ENCODE measurements at places on chromosomes 11 and 22. TPM values are rescaled to one million over a fixed set of nuclear protein-coding genes. Genes with fewer than 3 reads are reported as not detected.

Gene NXPE1
- 0.09 TPM for polyA plus RNA-seq

Gene STIM1
- 68.4 TPM for polyA plus RNA-seq

DNA sequence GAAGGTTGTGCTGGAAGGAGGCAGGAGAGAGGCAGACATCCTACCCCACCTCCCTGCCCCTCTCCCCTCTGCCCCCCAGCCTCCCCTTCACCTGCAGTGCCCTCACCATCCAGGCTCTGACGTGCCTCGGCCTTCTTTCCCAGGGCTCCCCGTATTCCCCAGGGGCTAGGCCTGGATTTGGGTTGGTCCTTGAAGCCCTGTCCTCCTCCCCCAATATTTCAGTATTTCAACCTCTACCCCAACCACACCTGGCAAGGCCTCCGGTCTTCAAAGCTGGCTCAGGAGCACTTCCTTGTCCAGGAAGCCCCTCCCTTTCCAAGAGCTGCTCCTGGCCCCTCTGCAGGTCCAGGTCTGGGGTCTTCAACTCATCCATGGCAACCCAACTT is 8.6 kb upstream of the PDE2A start:
- DNase-seq: no peak

DNA sequence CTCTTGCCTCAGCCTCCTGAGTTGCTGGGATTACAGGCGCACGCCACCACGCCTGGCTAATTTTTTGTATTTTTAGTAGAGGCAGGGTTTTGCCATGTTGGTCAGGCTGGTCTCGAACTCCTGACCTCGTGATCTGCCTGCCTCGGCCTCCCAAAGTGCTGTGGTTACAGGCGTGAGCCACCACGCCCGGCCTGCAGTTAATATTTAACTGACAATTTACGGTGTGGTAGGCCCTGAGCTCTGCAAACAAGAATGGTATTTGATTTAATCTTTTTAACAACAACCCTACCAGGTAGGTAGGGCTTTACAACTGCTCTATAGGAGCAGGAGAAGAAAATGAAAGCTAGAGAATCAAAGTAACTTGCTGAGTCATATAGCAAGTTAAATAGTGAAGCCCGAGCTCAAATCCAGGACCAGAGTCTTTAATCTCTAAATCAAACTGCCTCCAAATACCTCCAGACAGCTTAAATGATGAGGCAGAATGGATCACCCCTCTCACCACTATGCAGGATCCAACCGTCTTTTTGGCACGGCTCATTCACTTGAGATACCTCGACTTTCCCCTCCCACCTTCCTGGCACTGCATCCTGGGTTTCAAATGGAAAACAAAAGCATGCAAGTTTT is 9.4 kb downstream of the UEVLD start:
- DNase-seq: no peak

GRCh38 chr22:39624501-39624821 is 53.9 kb downstream of the CACNA1I start:
- DNase-seq: no peak

GRCh38 chr11:73243093-73243485 is 25.0 kb downstream of the P2RY2 start:
- DNase-seq: no peak

DNA sequence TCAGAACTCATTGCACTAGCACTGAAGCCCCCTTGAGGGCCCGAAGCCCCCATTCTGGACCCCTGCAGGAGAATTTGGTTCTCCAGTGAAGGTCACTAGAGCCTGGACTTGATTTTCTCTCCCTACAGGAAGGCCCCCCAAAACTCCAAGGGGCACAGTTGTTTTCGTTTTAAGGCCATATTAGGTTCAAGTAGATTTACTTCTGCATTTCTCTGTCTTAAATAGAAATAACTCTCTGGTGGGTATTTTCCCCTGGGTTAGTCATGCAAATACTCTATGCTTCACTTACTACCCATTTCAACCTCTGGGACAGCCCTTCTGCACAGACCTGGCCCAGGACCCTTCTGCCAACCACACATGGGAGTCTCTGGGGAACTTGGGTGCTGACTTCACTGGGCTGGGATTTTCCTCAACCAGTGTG is 41.6 kb downstream of the WEE1 start:
- DNase-seq: no peak

DNA sequence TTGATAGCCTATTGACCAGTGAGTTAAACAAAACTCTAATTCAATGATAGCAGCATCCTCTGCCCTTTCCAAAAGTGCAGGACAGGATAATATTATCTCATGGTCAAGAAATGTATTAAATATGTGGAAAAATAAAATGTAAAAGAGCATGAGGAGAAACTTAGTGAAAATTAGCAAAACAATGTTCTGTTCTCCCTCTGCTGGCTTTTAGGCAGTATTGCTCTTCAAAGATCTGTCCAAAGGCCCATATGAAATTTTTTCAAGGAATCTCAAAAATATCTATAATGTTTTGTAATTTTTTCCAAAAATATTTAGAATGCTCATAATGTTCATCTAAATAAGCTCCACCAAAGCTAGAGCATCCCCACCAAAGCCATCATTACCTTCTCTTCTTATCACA is 8.3 kb upstream of the ARL14EP start:
- DNase-seq: no peak

DNA sequence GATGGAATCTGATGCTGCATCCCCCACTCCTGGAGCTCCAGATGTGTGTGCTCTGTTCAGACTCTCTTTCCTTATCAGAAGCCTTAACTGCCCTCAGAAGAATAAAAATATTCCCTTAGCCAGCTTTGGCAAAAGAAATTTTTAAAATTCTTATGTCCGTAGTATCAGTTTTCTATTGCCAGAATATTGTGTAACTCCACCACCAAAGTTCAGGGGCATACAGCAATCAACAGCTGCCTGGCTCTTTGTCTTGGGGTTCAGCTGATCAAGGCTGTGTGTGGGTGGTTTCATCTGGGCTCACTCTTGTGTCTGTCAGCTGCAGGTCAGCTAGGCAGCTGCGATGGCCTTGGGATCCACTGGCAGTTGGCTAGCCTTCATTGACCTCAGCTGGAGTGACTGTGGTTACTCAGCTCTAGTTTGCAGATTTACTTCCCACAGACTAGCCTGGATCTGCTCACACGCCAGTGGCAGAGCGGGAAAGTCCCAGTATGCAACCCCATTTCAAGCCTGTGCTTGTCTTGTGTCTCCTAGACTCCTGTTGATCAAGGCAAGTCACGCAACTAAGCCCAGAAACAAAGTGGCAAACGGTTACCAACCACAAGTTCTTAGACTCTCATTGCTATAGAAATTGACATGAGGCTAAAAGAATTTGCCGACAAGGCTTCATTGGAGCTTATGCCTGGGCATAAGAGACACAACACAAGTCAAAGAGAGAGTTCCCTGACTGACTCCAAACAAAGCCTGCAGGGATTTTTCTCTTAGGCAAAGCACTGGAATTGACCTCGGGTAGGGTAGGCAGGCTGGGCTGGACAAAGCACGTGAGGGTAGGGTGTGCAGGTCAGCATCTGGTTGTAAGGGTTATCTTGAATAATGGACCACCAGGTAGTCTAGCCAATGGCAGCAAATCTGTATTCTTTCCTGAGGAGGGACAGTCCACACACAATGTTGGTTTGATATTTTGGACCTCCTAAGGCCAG is 7.5 kb downstream of the TMEM138 start:
- DNase-seq: no peak

Gene PAX6
- polyA plus RNA-seq: 0.18 TPM

GRCh38 chr22:20435436-20436306 is 2.0 kb downstream of the SCARF2 start:
- DNase-seq: no peak

Gene TMX2
- 118 TPM for polyA plus RNA-seq

Gene DCHS1
- polyA plus RNA-seq: 79.9 TPM

DNA sequence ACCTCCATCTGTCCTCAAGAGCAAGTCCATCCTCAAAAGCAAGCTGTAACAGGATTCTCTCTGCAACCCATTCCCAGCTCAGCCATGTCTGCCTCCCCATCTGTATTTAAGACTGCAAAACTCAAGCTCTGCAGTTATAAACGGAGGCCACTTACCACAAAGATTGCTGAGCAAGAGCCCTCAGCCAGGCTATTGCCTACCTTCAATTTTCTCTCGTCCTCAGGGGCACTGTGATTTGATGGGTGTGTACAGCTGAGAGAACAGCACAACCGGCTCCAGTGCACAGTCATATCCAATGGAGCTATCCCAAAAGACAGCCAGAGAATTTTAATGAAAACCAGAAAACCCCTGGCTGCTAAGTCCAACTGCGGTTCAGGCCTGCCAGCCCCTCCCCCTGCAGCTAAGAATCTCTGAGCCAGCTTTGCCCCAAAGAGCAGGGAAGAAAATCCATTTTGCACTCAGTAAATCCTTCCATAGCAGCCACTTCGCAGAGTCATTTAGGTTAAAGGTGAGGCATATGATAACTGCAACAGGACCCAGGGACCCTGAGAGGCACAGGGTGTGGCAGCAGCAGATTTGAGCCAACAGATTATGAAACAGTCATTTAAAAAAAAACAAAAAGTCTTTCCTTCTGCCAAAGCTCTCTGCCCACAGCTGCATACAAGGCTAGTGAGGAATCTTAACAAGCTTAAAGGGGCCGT is 37.6 kb downstream of the RAB30 start:
- no peak for DNase-seq

- DNase-seq: no peak
Measured at GRCh38 chr11:87213444-87213843, 175.7 kb downstream of the TMEM135 start.

- no peak for DNase-seq
Measured at GRCh38 chr11:83540728-83541127, 254.6 kb upstream of the CCDC90B start.

Gene HDHD5
- 23.7 TPM for polyA plus RNA-seq

GRCh38 chr11:12534549-12534948 is 139.7 kb upstream of the TEAD1 start:
- DNase-seq: no peak

- no peak for DNase-seq
Measured at GRCh38 chr11:18704698-18705097, 6.1 kb downstream of the TMEM86A start.

- no peak for DNase-seq
Measured at GRCh38 chr11:44424841-44425240, 114.9 kb upstream of the ALX4 start.

Gene TSGA10IP
- polyA plus RNA-seq: not detected

DNA sequence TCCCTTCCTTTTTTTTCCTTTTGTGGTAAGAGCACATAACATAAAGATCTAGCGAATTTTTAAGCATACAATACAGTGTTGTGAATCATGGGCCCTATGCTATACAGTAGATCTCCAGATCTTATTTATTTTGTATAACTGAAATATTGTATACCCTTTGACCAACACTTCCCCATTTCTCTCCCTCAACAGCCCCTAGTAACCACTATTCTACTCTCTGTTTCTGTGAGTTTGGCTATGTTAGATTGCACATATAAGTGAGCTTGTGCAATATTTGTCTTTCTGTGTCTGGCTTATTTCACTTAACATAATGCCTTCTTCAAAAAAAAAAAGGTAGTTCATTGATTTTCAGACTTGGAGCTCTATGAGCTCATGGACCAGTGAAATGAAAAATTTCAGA is 180.5 kb downstream of the C11orf91 start:
- DNase-seq: no peak

DNA sequence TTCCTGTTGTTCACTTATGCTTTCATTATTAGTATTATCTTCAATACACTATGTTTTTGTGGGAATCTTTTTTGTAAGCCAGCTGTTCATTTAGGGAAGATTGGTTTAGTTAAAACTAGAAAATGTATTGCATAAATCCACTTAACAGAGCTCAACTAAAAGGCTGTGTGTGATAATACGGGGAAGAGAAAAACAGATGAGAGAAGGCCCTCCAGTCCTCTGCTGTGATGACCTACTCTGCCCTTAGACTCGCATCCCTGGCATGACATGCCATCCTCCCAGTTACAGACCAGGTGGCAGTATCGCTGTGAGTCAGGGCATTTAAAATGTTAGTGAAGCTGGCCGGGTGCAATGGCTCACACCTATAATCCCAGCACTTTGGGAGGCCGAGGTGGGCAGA is 173.4 kb upstream of the TTC12 start:
- no peak for DNase-seq

Gene FKBP2
- polyA plus RNA-seq: 91.2 TPM

Gene VPREB1
- polyA plus RNA-seq: not detected

- DNase-seq: no peak
Measured at GRCh38 chr22:29270475-29271271, 2.6 kb downstream of the EWSR1 start.

- no peak for DNase-seq
Measured at GRCh38 chr11:68313574-68314202, 1.3 kb downstream of the LRP5 start.

DNA sequence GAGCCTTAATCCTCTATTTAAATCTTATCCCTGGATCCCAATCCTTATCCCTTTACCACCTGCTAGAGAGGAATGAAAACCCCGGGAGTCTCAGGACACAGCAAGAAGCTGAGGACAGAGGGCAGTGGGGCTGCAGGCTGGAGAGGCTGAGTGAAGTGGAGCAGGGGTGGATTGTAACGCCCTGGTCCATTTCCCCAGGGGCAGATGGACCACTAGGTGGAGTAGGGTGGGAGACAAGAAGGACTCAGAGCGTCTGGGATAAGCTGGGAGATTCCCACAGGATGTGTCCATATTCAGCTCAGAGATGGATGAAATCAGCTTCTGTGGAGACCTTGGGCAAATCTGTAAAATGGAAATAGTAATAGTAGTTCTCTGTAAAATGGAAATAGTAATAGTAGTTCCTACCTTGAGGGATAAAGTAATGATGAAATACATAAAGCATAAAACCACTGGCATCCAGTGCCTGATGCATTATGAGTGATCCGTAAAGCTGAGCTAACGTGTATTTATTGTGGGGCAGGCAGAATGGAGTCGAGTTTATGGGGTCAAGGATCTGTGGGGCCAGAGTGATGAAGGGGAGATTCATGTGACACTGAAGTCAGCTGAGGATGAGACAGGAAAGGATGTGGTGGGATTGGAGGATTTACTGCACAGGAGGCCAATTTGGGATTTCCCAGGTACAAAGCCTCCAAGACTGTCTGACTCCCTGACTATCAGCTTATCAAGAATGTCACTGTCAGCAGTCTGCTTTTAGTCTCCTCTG is 1.9 kb upstream of the ROBO4 start:
- no peak for DNase-seq

GRCh38 chr22:35350539-35351503 is 30.1 kb upstream of the HMOX1 start:
- DNase-seq: peak; percentile 67

Gene NNMT
- 0.27 TPM for polyA plus RNA-seq

Gene FOLR2
- polyA plus RNA-seq: 10.4 TPM

Gene RASD2
- polyA plus RNA-seq: 3.0 TPM

Gene MYO7A
- polyA plus RNA-seq: 2.7 TPM

Gene MMP7
- polyA plus RNA-seq: 26.4 TPM

Gene TUB
- polyA plus RNA-seq: 23.4 TPM

- no peak for DNase-seq
Measured at GRCh38 chr22:46052331-46052771, 75.4 kb upstream of the WNT7B start.
